ENCODE measurements at places on chromosomes 13 and 19.
A peak's percentile ranks its signal among the peaks of the same experiment; 100 is the strongest.

- no peak for DNase-seq
Measured at GRCh38 chr13:60267498-60268202, 103.9 kb upstream of the DIAPH3 start.

DNA sequence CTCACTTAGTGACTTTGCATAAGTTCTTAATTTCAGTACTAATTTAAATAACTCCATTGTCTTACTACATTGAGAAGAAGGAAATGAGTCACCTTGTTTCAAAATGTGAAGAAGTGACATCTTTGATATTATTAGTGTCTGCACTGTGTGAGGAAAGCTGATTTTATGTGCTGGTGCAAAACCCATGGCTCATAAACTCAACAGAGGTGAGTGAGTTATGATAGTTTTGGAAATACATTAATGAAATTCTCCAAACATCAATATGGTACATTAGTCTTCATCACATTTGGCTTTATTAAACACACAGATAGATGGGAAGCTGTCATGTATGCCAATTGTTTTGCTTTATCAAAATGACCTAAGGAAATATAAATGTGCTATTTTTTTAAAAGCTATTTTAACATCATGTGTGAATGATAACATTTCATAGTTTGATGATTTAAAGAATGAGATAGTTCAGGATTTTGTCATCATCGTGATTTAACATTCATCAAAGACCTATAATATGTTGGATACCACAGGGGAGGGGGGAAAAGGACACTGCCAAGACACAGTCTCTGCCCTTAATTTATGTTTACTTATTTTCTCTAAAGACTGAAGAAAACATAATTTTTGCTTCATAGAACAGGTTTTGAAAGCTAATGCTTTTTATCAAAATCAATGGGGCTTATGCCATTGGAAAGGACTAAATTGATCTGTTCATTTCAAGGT, 902.3 kb upstream of the SLITRK1 start:
- DNase-seq = no peak

- peak; percentile 72 for DNase-seq
Measured at GRCh38 chr19:6423499-6424194, 964 bp downstream of the KHSRP start.

- no peak for DNase-seq
Measured at GRCh38 chr13:35499676-35500075, 23.2 kb upstream of the MAB21L1 start.

DNA sequence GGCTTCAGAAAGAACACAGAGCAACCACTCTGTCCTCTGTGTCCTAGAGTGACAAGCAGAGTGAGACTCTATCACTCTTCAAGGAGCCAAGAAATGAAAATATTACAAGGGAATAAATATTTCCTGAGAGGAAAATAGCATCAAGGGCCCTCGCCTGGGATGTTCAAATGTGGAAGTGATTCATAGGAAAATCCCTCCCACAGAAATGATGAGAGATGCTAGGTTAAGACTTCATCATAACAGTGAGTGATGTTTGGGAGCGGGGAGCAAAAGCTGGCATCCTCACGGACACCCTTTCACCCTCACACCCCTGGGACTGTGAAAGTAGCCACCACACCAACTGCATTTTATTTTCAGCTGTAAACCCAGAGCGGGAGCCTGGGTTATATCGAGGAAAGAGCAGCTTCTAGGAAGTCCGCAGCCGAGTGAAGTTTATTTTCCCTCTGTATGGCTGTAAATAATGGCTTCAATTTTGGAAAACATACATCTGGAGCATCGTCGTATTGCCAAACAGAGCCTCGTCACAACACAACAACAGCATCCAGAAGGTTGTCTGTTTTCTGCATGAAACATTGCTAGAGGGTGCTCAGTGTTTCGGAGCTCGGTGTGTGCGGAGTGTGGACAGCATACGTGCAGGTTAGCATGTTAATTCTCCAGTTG, 54.8 kb downstream of the DLEU7 start:
- DNase-seq = peak; percentile 58

DNA sequence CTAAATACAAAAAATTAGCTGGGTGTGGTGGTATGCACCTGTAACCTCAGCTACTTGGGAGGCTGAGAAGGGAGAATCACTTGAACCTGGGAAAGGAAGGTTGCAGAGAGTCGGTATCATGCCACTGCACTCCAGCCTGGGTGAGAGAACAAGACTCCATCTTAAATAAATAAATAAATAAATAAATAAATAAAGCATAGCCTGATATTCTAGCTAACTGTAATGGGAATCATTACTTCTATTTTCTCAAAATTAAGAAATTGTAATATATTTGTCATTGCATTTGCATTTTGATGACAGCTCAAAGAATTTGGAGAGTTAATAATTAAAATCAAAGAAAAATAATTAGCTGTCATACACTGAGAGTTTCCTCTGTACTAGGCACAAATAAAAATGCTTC, 561.1 kb downstream of the EFNB2 start:
- DNase-seq = no peak

DNA sequence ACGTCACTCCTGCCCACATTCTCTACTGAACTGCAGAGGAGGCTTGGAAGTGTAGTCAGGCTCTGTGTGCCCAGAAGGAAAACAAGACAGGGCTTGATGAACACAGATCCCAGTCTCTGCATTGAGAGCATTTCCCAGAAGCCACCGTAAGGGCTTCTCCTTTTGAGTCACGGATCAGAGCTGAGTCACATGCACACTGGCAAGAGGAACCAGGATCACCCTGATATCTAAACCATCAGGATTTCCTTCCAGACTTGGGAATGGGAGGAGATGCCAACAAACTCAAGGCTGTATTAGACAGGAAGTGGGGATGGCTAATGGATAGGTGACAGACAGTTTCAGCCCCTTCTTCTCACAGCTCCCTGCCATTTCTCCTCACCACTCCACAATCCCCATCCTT, 17.7 kb upstream of the FBXO17 start:
- DNase-seq = peak; percentile 67

- DNase-seq = no peak
Measured at GRCh38 chr13:106382534-106382933, 152.9 kb downstream of the EFNB2 start.

DNA sequence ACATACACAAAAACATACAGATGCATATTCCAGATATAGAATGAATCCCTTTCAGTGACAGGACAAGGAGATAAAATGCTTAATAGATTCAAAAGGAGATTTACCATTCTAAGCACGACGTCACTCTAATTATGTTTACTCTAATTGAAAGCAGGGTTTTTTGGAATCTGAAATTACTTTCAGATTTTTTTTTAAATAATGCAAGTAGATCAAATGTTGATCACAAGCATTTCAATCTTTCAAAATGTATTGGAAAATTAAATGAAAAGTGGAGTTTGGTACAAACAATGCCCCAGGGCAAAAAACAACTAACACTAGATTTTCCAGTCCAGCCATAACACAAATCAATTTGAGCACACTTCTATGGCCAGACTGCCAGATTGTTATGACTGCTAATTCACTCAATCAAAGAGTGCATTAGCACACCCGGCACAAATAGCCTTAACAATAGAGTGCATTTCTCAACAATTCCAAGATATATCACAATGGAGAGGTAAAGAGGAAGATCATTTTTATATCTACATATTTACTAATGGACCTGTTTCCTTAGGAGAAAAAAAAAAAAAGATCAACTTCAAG, 4.3 kb upstream of the DACH1 start:
- DNase-seq = no peak

DNA sequence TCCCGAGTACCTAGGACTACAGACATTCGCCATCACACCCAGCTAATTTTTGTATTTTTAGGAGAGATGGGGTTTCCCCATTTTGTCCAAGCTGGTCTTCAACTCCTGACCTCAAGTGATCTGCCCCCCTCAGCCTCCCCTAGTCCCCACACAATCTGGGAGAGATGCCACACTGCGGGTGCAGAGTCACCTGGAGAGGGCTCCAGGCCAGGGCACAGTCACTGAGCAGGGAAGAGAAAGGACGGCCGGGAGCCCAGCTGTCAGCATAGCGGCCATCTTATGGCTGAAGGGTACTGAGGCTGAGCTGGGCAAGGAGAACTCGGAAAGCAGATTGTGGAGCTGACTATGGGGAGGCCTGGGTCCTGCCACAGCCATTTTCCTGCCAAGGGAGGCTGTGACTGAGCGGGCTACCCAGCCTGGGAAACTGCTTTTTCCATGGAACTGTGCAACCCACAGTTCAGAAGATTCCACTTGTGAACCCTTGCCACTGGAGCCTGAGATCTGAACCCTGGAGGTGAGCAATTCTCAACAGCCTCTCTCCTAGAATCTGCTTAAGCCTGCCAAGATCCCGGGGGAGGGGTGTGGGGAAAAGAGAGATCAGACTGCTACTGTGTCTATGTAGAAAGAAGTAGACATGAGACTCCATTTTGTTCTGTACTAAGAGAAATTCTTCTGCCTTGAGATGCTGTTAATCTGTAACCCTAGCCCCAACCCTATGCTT, 109.2 kb downstream of the ZNF486 start:
- no peak for DNase-seq

DNA sequence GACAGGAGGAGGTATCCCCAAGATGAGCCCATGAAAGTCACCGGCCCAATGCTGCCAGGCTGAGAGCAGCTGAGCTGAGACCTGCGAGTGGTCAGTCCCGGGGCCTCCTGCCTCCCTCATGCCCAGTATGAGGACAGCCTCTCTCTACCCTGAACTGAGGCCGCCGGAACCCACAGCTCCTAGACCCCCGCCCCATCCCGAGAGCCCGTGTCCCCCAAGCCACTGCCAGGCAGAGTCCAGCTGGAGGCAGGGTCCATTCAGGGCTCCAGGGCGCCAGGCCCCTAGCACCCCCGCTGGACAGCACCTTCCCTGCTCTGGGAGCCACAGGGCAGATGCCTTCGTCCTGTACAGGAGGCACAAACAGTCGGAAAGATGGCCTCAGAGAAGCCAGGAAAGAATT, 38.7 kb downstream of the MLLT1 start:
- DNase-seq = no peak

DNA sequence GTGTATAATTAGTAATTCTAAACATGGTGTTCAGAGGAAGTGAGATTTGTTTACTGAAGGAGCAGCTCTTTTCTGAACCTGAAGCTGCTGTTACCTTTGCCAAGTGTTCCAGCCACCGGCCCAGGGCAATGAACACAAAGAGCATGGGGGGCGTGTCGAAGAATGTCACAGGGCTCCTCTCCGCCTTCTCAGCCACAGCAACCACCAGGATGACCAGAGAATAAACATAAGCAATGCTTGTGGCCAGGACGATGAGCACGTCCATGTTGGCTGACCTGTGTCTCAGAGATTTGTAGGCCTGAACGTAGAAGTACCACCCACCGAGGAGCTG, 53.1 kb downstream of the ATP7B start:
- DNase-seq = no peak

GRCh38 chr19:16359074-16359473, 34.4 kb downstream of the KLF2 start:
- DNase-seq = no peak

DNA sequence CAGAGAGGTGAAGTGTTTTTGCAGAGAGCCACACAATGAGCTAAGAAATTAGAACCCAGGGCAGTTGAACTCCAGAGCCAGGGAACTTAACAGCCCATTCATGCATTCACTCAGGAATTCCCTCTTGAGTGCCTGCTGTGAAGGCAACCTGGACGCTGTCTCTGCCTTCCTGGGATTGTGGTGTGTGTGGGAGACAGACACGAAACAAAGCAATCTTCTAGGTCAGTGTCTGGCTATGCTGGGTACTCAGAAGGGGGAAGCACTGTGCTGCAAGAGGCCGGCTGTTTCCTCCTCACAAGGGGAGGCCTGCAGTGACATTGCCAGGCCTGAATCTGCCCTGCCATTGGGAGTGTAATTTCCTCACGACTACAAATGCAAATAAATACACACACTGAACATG, 9.7 kb downstream of the BCKDHA start:
- DNase-seq = no peak

DNA sequence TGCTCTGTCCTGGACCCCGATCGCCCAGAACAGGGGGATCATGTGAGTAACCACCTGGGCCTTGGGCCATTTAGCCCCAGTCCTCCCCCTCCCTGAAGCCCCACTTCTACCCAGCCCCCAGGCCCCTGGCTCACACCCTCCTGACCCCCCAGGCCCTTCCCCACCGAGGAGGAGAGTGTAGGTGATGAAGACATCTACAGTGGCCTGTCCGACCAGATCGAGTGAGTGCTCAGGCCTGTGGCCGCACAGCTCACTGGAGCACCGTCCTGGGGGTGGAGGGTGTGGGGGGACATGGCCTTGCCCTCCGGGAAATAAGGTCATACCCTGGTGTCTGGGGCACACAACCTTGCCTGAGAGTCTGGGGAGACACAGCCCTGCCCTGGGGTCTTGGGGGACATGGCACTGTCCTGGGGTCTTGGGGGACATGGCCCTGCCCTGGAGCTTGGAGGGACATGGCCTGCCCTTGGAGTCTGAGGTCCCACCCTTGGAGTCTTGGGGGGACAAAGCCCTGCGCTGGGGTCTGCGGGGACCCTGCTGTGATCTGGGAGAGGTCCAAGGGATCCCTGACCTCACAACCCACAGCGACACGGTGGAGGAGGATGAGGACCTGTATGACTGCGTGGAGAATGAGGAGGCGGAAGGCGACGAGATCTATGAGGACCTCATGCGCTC, 49.3 kb downstream of the VAV1 start:
- no peak for DNase-seq

DNA sequence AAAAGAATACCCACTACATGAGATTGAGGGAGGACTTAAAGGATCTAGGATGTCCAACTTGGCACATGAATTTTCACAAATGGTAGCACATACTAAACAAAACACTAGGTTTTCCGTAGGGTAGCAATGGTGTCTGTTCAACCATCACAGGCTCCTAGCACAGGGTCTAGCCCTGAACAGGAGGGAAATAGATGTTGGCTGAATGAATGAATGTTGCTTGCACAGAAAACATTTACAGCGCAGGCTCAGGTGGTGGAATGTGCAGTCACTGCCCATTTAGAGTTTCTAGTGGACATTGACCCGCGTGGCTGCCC, 1.9 kb upstream of the MYCBP2 start:
- no peak for DNase-seq

GRCh38 chr13:27487776-27488175, 37.4 kb upstream of the MTIF3 start:
- DNase-seq = no peak

DNA sequence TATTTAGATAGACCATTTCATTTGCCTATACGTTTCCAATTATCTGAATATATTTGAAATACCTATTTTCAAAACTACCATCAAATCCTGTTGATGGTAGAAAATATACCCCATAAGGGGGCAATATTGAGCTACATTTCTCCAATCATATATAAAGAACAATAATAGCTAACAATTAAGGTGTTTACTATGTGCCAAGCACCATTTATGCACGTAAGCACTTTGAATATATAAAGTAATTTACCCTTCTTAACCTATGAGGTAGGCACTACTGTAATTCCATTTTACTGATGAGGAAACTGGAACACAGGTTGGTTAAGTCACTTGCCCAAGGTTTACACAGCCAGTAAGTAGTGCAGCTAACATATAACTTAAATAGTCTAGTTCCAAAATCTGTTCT, 79.2 kb downstream of the UBL3 start:
- no peak for DNase-seq
